Endothelial cell of coronary artery (primary cell): ENCODE measurements at places on chromosomes 4 and X. TPM values are rescaled to one million over a fixed set of nuclear protein-coding genes. Genes with fewer than 3 reads are reported as not detected.

NUP54 gene
- total RNA-seq, result 47.5 and 49.2 TPM in 2 replicates

CLTRN gene
- 0.09 TPM in 1 of 2 replicates, not detected in the other for total RNA-seq

FMR1NB gene
- not detected in 2 replicates for total RNA-seq

GPC3 gene
- not detected in 2 replicates for total RNA-seq

GAGE2A gene
- total RNA-seq, result not detected in 2 replicates

MAGEB1 gene
- total RNA-seq, result not detected in 2 replicates

SLC25A43 gene
- 11.6 and 15.5 TPM in 2 replicates for total RNA-seq

OCRL gene
- total RNA-seq, result 13.2 and 17.2 TPM in 2 replicates

SHISA3 gene
- total RNA-seq, result 3.9 and 12.1 TPM in 2 replicates
